ENCODE measurements at places on chromosomes 7 and 10.

DNA sequence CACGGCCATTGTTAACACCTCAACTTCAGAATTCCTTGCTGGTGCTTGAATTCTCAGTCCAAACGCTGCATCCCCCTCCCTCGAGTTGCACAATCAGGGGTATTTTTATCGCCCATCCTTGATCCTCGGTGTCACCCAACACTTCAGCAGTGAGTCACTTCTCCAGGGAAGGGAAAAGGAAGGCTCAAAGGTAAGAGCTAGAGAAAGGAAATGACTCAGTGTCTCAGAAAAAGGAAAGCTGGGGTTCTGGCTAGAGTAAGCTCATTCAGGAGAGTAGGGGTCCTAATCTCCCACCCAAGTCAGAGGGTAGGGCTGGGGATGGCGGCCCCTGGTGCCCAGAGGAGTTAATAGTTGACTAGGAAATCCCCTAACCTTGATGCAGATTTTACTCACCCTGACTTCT lies 39.8 kb upstream of the TRIM8 start:
- no peak for DNase-seq

- DNase-seq = no peak
Observed at GRCh38 chr10:62214364-62214874, 54.2 kb downstream of the RTKN2 start.

DNA sequence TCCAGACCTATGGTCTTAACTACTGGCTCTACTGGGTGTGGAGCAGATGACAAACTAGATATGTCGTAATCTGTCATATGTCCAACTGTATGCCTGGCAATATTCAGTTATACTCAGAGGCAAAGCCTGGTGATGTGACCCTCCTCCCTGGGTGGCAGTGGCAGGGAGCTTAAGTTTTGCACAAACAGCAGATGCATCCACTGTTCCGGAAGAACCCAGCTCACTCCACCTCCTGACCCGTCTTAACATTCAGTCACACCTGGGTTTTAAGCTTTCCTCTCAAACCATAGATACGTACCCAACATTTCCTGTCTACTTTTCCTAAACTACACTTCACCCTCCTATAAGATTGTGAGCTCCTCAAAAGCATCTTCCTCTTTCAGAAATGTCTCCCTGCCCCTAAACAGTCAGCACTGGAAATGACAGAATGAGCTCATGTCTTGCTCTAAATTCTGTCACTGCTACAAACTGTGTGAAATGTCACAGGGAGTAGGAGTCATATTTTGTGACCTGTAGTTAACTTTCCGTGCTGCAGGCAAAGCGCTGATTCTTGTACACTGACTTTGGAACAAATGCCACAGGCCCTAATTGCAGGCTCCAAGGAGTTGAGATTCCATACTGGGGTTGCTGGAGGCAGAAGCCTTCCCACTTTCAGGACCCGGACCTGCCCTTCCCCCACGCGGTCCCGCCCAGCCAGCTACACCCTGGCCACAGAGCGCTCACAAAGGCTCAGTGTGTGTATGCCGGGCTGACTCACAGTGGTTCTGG lies 23.9 kb downstream of the SCD start:
- peak; percentile 36 for DNase-seq

DNA sequence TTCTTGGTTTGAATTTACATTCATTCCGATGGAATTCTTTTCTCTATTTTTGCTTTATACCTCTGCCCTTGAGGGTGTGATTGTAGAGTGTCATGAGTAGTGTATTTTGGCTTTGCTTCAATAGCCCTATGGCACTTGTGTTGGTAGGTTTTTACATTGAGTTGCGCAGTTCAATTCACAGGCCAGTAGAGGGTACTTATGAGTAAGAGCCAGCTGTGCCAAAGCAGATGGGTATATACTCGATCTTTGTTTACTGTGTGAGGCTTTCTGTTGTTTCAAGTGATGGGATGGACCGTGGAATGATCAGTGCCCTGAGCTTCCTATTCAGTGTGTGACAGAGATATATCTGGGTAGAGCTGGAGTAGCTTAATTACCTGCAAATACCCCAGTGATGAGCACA lies 4.3 kb upstream of the AKR1C3 start:
- no peak for DNase-seq

- DNase-seq = no peak
Observed at GRCh38 chr7:38561166-38561565, 70.0 kb downstream of the AMPH start.

DNA sequence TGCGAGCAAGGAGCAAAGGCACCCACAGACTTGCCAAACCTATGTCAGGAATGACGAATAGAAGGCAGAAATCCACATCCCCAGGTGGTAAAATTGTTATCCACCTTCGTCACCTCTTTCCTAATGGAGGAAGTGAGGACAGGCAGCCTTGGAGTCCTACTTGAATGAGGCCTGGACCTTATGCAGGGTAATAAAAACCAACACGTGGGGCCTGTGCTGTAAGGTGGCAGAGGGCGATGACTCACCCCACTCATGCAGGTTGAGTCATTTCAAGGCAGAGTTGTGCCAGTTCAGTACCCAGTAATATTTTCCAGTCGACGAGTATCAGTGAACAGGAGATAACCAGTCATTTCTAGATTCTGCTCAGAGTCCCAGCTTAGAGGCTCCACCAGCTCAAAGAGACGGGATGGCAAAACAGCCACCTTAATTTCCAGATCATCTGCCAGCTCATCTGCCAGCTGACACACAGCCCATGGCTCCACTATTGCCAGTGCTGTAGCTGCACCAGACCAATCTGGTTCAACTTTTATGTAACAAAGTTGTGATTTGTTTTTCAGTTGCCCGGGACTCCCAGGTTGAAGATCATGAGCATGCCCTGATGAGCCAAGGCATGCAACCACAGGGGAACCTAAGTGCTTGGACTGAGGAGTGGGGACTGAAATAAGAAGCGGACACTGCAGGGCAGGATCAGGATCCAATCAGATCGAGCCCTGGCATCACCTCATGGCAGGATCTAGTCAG lies 176.2 kb upstream of the ITGB1 start:
- no peak for DNase-seq

- no peak for DNase-seq
Observed at GRCh38 chr7:28304290-28304689, 108.0 kb upstream of the CREB5 start.

- no peak for DNase-seq
Observed at GRCh38 chr7:15600298-15600697, 38.5 kb upstream of the AGMO start.

- no peak for DNase-seq
Observed at GRCh38 chr7:87199700-87200450, 19.7 kb downstream of the TMEM243 start.

GRCh38 chr7:30411173-30411572 lies 67.4 kb downstream of the NOD1 start:
- DNase-seq = no peak

GRCh38 chr10:61541960-61542359 lies 88.8 kb upstream of the TMEM26 start:
- DNase-seq = no peak

DNA sequence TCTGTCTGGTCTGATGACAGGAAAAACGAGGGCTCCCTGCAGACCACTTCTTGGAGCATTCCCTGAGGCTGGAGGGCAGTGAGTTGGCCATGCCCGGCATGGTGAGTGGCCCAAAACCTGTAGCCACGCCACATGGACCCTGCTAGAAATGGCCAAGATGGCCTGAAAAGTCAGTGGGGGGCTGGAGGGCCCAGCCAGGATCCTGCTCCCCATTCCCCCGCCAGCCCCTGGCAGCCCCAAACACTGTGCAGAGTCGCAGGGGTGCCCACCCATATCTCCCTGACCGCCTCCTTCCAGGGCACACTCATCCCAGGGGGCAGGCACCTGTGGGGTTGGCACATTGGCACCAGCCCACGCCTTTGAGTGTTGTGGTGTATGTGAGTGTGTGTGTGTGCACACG lies 18.7 kb upstream of the PPP2R2D start:
- DNase-seq = no peak

DNA sequence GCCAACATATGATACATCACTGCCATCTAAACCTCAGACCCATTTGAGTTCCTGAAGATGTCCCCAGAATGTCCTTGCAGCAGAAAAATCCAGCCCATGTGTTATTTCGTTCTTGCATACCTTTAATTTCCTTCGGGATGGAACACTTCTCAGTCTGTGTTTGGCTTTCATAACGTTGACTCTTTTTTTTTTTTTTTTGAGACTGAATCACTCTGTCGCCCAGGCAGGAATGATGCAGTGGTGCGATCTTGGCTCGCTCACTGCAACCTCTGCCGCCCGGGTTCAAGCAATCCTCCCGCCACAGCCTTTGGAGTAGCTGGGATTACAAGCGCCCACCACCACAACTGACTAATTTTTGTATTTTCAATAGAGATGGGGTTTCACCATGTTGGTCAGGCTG lies 148.8 kb upstream of the TNRC18 start:
- DNase-seq = no peak

DNA sequence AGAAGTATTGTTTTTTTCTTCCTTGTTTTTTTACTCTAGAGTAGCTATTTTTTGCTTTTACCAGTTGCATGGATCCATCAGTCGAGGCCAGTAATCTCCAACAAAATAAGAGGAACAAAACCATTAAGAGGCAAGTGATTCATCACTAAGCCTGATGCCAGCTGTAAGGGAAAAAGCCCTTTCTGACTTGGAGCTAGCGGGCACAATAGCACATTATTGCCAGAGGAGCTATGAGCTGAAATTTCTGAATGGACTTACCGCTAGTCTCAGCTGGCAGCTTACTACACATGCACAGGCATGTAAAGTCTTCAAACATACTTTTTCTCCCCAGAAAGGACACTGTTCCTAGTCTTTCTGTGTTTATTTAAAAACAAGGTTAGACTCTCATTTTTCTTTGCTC lies 41.6 kb upstream of the PTPRZ1 start:
- no peak for DNase-seq

- no peak for DNase-seq
Observed at GRCh38 chr10:9222917-9223316, 1168.4 kb downstream of the GATA3 start.

DNA sequence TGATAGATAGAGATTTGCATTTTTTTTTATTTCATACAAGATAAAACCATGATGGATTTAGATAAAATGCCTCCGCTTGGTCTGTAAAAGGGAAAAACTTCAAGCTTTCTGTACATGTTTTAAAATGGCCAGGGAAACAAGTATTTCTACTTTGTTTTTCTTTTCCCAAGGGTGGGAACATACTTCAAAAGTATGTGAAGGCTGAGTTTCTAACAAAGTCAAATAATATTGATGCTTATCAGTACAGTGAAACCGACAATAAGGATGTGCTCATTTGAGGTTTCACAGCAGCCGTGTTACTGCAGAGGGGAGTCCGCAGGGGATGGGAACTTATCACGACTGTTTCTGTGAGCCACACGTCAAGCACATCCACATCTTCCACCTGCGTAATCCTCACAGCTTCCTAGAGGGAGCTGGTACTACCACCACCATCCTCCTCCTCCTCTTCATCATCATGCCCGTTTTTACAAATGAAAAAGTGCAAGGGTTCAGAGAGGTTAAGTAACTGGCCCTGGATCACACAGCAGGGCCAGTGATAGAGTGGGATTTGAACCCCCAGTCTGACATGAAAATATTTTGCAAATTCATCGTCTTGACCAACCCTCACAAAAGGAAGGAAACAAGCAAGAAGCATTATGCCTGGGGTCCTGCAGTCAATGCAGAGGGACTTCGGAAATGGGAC lies 94.3 kb downstream of the GPR26 start:
- no peak for DNase-seq

DNA sequence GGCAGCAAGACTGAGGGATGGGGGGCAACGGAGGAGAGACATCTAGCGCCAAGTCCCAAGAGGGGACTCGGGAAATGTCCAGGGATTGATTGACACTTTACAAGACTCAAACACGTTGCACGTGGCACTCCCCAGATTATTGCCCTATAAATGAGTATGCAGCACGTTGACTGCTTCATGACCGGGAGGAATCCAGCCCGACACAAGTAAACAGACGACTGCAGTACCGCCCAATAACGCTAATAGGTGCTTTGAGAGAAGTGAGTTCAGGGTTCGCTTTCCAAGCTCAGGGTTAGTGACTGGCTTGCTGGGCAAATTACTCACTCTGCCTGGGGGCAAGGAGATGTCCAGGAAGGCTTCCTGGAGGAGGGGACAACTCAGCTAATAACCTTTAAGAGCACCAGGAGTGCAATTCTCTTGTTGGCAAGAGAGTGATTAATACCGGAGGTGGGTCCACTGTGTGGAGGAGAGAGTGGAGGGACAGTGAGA lies 73.3 kb upstream of the MYL10 start:
- no peak for DNase-seq

DNA sequence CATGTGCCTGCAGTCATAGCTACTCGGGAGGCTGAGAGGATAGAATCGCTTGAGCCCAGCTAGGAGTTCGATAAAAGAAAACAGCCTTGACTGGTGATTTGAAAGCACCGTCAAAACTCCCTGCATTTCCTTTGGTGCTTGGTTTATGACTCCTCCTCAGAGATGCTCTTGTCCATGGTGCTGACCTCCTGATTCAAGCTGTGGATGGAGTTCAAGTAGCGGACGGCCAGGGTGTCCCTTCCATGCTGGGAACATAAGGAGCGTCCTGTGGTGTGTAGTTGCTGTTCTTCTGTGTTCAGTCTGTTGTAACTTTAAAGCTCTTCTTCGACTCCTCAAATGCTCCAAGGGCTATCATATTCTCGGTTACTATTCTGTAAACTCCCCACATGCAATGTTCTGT lies 382.5 kb upstream of the KIAA1217 start:
- DNase-seq = no peak

GRCh38 chr7:99733448-99733847 lies 1.5 kb downstream of the CYP3A7 start:
- no peak for DNase-seq

DNA sequence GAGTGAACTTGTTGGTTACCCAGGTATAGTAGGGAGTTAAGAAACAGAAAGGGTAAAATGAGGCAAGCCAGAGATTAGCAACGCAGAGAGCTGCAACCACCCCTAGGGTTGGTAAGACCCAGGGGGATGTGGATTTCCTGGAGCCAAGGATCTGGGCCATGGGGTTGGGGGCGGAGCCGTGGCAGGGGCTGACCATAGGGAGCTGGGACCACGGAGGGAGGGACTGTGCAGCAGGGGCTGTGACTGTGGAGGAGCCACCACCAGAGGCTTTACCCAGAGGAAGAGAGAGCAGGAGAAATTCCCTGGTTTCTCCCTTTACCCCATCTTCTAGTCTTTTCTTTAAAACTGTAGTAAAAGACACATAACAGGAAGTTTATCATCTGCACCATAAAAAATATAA lies 58.6 kb upstream of the BAIAP2L1 start:
- no peak for DNase-seq

Measured in stimulated activated CD8-positive, alpha-beta memory T cell treated with anti-CD3 and anti-CD28 coated beads, Interleukin-15, amount 100 ng/mL, for 24 hours (primary cell).